AG09319 (cell line): ENCODE measurements at places on chromosomes 11 and 22.

DNA sequence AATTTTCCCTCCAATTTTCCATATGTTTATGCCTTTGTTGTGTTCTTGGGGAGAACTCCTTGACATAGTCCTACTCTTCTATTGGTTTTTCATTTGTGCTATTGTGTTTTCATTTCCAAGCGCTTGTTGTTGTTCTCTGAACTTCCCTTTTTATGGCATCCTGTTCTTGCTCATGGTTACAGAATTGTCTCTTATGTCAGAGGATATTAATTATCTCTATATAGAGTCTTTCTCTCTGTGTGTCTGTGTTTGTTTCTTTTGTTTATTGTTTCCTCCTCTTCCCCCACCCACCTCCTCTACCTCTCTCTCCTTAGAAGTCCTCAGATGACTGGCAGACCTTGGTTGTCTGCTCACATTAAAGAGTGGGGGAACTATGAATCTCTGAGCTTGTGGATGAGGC lies 69.9 kb downstream of the HORMAD2 start:
- DNase-seq: no peak

- no peak for DNase-seq
These were observed 16.6 kb downstream of the SCUBE1 start for GRCh38 chr22:43326331-43327156.

GRCh38 chr11:2136209-2136951 lies 2.8 kb downstream of the IGF2 start:
- DNase-seq: no peak

- DNase-seq: no peak
These were observed 107.0 kb upstream of the THY1 start for GRCh38 chr11:119529936-119530335.

- DNase-seq: no peak
These were observed at the start of gene CLDN5 for GRCh38 chr22:19524170-19525115. TSS of gene CLDN5 (minus strand) at chr22:19524410. CDS start at chr22:19524255, 155 bp downstream.

DNA sequence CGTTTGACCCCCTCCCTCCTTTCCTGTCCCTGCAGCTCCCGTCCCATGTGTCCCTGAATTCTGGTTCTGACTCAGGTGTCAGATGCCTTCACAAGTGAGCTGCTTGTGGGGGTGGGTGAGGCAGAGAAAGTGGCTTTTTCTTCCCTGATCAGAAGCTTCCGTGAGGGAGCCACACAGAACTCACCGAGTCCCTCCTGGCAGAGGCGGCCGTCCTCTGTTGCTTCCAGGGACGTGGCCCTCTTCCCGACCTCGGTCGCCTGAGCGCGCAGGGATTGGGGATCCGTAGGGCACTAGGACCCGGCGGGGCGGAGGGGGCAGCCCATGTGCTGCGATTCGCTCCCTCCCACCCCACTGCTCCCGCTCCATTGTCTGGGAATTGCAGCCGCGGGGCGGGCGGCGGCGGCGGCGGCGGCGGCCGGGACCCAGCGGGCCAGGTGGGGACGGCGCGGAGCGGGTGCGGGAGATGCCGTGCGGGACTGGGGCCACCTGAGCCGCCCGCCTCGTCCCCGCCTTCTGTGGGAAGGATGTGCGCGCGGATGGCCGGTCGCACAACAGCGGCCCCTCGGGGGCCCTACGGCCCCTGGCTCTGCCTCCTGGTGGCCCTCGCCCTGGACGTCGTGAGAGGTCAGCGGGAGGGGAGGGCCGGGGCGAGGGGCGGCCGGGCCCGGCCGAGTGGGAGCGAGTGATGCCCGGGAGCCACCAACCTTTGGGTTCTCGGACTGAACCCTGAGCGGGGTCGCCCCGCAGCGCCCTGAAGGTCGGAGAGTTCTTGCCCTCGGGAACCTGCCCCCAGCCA lies at the start of gene TMEM132A:
Gene TMEM132A, plus strand, starts transcription at position 351 of the 796 bp plus-strand sequence. Its CDS starts 174 bp downstream, at position 525.
- no peak for DNase-seq

DNA sequence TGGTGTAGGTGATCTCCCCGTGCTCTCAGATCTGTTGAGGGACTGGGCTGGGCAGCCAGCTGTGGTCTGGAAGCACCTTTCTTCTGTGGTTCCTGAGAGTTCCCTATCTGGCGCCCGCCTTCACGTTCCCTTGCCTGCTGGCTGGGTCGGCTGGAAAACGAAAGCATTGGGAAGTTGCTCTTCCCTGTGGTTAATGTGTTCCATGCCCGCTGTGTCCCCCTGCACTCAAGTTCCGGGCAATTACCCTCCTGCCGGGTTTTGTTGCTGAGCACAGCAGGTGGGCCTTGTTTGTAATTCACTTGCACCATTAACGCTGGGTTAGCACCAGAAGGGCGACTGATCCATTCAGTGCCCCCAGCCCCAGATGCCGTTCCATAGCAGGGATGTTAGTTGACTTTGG lies 134.1 kb downstream of the GRIK4 start:
- no peak for DNase-seq

- no peak for DNase-seq
These were observed 46.8 kb upstream of the KCNQ1OT1 start for GRCh38 chr11:2746401-2747247.

GRCh38 chr11:30143098-30143705 lies 87.6 kb upstream of the FSHB start:
- DNase-seq: no peak

- no peak for DNase-seq
These were observed 143.5 kb downstream of the CCDC81 start for GRCh38 chr11:86518211-86518610.

- DNase-seq: no peak
These were observed 53.9 kb downstream of the MICAL2 start for GRCh38 chr11:12164061-12165014.

DNA sequence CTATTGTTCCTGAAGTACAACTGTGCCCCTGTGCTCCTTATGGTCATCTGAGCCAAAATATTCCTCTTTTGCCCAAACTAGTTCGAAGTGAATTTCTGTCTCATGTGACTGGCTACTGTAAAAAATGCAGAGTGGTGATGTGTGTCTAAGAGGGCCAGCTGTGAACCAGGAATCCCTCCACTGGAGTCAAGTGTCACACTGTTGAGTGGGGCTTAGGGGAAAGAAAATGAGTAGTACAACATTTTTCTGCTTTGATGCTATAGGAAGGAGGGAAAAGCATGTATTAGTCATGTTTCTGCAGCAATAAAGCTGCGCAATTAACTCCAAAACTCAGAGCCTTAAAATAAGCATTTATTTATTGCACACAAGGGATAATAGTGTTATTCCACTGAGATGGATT lies 39.8 kb upstream of the HMGXB4 start:
- DNase-seq: no peak

- no peak for DNase-seq
These were observed 1132.4 kb downstream of the BRD1 start for GRCh38 chr22:48695251-48695650.

DNA sequence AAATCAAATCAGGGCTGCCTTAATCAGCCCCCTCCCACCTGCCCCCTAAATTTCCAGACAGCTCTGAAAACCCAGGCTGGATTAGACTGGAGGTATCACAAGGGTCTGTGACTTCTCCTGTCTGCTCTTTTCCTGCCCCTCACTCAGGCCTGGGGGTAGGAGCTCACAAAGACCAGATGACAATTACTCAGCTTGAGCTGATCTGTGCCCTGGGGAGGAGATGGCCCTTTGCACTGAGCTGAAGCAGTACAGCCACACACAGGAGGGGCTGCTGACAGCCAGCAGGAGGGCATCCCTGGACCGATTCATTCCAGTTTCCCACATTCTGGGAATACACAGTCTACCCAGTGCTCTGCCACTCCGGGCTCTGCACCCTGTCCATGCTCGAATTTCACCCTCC lies 4.2 kb downstream of the ABCC8 start:
- DNase-seq: no peak

DNA sequence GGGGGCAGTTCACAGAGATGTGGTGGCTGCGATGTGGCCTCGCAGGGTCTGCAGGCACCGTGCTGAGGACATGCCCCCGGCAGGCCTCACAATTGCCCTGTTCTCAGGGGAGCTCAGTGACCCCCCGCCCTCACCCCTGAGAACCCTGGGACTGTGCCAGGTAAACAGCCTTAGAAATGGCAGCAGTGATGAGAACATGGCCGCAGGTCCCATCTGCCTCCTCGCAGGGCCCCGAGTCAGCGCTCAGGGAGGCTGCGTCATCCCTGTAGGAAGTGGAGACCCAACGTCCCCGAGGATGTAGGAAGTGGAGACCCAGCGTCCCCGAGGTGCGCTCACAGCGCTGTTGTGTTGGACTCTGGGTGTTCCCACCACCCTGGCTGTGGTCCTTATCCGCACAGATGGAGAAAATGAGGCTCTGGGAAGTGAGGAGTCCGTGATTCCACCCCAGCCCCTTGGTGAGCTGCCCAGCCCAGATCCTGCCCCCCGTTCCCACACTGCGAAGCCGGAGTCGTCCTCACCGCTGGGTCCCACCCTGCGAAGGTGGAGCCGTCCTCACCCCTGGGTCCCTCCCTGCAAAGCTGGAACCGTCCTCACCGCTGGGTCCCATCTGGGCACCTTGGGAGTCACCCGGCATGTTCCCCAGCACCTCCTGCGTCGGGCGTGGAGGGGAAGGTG lies 1086.8 kb downstream of the BRD1 start:
- no peak for DNase-seq

DNA sequence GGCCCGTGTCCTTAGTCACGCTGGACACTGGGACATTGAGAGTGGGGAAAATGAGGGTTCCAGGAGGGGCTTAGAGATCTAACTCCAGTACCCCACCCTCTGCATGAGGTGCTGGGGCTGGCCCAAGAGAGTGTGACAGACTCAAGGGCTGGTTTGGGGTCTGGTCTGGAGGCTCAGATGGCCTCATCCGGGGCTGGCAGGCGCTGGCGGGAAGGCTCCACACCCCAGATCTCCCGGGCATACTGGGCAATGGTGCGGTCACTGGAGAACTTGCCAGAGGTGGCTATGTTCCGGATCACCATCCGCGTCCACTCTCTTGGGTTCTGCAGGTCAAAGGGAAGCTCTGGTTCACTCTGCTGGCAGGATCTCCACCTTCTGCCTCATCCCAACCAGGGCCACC lies 2.5 kb upstream of the RASGRP2 start:
- no peak for DNase-seq

GRCh38 chr22:36417281-36417686 lies 29.5 kb upstream of the MYH9 start:
- DNase-seq: no peak

DNA sequence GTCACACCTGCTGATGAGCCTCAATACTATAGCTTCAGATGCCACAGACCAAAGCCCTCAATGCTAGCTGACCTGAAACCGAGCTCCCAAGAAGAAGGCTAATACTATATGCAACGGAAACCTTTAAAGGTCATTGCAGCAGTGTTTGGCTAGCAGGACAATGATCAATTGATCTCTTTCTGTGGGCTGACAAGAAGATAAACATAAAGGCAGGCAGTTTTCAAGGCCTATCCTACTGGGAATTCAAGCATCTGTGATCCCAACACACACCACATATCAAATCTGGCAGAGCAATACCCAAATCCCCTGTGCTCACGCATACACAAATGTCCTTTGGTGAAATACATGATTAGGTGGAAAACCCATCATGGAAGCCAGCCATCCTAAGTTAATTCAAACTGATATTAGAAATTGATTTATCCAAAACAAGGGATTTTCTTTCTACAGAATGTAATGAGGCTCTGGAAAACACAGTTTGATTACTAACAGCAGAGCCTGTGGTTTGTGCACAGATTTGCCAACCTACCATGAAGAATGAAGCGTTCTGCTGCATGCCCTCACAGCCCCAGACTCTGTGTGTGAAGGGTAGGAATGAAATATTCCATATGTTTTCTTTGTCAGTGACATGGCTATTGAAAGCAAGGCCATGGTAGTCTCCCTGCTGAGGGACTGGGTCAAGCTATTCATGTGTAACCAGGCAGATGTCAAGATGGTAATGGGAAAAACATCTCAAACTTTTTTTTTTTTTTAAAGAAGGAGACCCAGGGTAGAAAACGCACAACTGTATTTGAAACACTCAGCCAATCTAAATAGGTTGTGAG lies 12.2 kb downstream of the LGR4 start:
- DNase-seq: no peak

- DNase-seq: no peak
These were observed 9.6 kb upstream of the CERK start for GRCh38 chr22:46747646-46748045.

DNA sequence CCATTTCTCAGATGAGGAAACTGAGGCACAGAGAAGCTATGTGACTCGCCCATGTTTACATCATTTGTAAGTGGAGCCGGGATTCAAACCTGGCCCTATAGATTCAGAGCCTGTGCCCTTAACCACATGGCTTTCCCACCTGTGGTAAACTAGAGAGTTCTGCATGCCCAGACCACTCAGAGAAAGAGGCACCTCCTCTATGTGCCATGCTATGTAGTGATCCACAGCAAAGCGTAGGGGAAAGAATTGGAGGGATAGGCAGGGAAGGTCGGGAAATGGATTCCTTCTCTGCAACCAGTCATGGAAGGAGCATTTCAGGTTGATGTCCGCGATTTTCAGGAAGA lies 15.4 kb upstream of the POU2AF2 start:
- DNase-seq: no peak

DNA sequence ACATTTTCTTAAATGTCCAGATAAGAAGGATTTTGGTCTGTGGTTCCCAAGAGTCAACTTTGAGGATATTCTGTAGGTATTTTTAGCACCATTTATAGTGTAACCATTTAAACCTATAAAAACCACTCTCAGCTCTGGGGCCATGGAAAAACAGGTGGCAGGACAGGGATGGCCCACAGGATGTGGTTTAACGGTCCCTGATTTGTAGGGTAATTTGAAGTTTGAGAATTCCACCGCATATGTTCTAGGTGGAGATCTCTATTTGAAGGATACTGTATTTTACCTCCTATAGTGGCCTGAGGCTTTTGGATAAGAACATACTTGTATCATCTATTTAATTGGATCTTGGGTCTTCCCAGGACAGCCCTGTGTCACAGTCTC lies 62.4 kb upstream of the IGLL5 start:
- DNase-seq: no peak

GRCh38 chr22:31491218-31491962 lies 1.7 kb upstream of the EIF4ENIF1 start:
- no peak for DNase-seq

DNA sequence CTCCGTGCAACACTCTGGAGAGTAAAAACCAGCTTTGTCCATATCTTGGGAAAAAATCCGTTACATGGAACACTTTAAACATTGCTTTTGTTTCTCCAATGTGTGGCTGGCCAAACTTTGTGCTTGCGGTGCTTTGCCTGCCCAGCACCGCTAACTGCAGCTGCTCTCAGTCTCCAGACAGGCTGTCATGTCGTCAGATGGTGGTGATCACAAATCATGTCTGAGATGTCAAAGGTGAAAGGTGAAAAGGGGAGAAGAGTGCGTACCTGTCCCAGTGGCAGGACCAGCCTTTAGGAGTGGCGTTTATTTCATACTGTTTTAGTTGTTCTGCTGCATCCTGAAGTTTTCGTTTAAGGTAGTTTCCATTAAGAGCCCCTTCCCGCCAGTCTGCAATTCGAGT lies 17.1 kb upstream of the AGBL2 start:
- no peak for DNase-seq
